ENCODE measurements at places on chromosomes 13 and 19. TPM values are rescaled to one million over a fixed set of nuclear protein-coding genes. Genes with fewer than 3 reads are reported as not detected.

Gene PVR
- total RNA-seq: 104 TPM

Gene FLT1
- 0.02 TPM for total RNA-seq

Gene ZNF626
- total RNA-seq: not detected

Gene DLEU7
- not detected for total RNA-seq

Gene UBAC2
- total RNA-seq: 70.3 TPM

Gene FARP1
- 15.8 TPM for total RNA-seq

Gene GNG14
- total RNA-seq: not detected

Gene ZNF700
- total RNA-seq: 0.30 TPM

Gene IGSF23
- total RNA-seq: 0.43 TPM

Gene NUDT19
- 35.7 TPM for total RNA-seq

Gene ALOX5AP
- total RNA-seq: 10.3 TPM

Gene DIAPH3
- total RNA-seq: 8.1 TPM

Gene FRY
- not detected for total RNA-seq

Gene ITGBL1
- 1.8 TPM for total RNA-seq

Gene ZNF230
- 3.2 TPM for total RNA-seq

Gene LATS2
- 10.5 TPM for total RNA-seq

Gene PLPP2
- 76.6 TPM for total RNA-seq

Gene GRIN2D
- 8.2 TPM for total RNA-seq

Gene TNFSF11
- total RNA-seq: not detected

Gene ZIC5
- 2.7 TPM for total RNA-seq

Gene SRRM5
- 0.79 TPM for total RNA-seq

Gene SIGLEC8
- not detected for total RNA-seq

Gene TMPRSS9
- 0.08 TPM for total RNA-seq

Gene ZNRF4
- not detected for total RNA-seq

Gene PSG7
- 0.16 TPM for total RNA-seq

Gene DNAAF3
- total RNA-seq: 6.9 TPM

Gene C2CD4C
- 0.51 TPM for total RNA-seq

Gene ERICH4
- total RNA-seq: not detected

Gene ERICH6B
- not detected for total RNA-seq

Gene FCGBP
- total RNA-seq: 1.3 TPM
